Activated CD4-positive, CD25-positive, alpha-beta regulatory T cell treated with anti-CD3 and anti-CD28 coated beads, Interleukin-2, amount 50 U/mL, for 16 hours (primary cell): ENCODE measurements at places on chromosomes 2 and 18.
A peak's percentile ranks its signal among the peaks of the same experiment; 100 is the strongest.

DNA sequence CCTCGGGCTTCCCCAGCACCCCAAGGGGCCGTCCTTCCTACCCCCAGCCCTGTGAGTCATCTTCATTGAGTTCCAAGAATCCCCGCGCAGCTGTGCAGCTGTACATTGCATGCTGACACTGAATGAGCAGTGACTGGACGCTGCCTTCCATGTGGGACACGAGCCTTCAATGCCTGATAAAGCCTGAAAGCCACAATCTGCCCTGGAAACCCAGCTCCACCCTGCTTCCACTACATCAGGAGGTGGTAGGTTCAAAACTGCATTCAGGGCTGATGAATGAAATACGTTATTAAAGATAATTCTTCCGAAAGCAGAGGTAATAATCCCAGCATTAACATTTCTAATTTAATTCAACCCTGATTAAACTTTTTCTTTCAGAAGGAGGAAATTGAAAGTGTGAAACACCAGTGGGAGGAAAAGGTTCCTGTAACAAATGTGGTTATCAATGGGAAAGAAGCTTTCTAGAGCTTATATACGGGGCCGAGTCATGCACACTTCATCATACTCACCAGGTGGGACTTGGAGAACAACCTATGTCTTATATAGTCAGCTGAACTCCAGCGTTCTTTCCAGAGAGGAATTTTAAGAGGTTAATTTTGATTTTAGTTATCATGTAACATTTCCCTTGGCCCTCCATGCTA is 360.1 kb downstream of the LPIN1 start:
- DNase-seq, result no peak

GRCh38 chr2:75284345-75284744 is 85.0 kb upstream of the TACR1 start:
- no peak for DNase-seq

- no peak for DNase-seq
These were observed 148.7 kb downstream of the LDLRAD4 start for GRCh38 chr18:13366962-13367892.

GRCh38 chr2:11500702-11501303 is 33.0 kb upstream of the GREB1 start:
- no peak for DNase-seq

GRCh38 chr2:63811063-63811462 is 30.6 kb upstream of the UGP2 start:
- DNase-seq, result no peak

GRCh38 chr2:212052412-212053159 is 486.0 kb downstream of the ERBB4 start:
- no peak for DNase-seq

DNA sequence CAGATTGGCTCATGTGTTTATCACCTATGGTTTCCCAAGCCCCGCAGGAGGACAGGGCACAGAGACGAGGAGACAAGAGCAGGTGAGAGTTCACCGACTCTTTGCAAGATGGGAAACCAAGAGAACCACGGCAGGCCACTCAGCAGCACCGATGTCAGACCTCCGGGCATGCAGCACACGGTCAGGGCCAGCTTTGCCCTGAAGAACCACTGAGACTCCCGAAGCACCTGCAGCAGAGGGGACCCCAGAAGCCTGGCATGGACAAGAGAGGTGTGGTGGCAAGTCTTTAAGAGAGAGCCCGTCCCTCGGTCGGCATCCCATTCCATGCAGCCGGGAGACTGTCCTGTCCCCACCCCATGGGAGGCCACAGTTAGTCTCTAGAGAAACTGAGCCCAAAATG is 36.6 kb upstream of the TAF1B start:
- DNase-seq, result no peak

DNA sequence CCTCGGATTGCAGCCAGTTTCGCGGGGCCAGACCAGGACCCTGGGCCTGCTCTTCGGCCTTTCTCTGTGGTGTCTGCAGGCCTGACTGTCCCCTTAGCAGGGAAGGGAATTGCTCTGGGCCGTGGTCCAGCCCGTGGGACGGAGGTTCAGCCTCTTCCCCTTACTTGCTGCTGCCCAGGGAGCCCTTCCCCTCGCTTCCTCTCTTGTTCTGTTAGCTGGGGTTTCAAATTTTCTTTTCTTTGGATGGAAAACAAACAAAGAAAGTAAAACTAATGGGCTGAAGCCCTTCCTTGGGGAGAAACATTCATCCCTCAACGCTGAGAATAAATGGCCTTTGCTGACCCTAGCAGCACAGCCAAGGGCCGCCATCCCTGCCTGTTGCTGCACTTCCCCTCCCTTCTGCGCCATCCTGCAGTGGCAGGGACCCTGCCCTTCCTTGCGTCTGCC is 52.4 kb downstream of the ASAP2 start:
- no peak for DNase-seq

DNA sequence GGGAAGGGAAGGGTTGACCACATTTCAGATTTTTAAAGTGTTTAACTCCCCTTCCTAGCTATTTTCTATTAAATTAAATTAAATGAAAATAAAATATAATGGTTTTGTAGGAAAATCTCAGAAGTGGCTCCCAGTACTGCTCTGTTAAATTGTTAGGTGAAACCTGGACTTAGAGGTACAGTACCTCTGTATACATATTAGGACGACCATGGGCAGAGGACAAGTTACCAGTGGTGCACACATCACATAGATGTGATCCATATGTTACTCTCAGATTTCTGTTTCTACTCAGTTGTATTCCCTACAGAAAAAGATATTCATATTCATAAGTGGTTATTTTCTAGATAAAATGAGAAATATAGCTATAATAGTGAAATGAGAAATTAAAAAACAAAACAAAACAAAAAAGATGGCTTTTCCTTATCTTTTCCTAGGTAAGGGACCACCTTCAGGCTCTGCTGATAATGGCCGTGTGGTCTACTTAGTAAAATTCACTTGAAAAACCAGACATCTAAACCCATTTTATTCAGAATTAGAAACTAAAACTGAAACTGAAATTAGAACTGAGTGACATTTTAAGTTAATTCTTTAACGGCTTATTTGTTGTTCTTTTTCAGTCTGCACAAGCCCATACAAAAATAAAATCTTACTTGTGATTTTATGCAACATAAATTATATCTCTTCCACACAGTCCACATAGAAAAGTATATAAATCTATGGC is 832.5 kb upstream of the CHAC2 start:
- DNase-seq, result no peak

DNA sequence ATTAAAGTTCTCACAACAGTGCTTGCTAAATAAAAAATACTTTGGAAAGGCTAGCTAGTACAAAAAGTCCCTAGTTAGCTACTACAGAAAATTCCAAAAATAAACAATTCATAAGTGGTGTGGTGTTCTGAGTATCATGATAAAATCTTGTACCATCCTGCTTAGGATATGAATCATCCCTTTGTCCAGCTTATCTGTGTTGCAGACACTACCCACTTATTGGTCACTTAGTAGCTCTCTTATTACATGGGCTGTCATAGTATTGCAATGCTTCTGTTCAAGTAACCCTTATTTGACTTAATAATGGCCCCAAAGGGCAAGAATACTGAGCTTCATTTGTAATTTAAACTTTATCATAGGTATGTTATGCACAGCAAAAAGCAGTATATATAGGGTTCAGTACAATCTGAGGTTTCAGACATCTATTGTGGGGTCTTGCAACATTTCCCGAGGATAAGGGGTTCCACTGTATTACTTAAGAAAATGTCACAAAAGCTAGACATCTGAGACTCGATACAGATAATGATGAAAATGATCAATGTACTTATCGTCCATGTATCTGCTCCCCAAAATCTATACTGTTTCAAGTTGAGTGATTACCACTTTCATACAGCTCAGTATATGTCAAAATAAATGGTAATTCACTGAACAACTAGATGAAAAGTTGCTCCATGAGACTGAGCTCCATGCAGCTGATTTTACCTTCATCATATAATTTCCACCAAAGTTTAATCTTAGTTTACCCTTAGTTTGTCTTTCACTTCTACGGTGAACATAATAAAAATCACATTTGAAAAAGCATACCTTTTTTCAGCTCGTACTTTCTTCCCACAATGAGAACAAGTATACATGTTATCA is 93.8 kb downstream of the C2orf74 start:
- no peak for DNase-seq

GRCh38 chr2:6072768-6073167 is 380.6 kb downstream of the SOX11 start:
- no peak for DNase-seq

DNA sequence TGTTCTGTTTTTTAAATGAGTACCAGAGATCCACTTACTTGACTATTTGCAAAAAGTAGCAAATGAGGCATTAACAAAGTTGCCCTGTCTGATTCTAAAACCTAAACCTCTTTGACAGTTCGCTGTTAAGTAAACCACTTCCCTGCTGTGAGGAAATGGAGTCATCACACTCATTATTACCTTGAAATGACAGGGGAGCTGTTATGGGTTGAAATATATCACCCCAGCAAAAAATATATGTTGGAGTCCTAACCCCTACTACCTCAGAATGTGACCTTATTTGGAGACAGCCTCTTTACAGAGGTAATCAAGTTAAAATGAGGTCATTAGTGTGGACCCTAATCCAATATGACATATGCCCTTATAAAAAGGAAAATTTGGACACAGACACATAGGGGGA is 36.1 kb downstream of the DHRS9 start:
- DNase-seq, result no peak

DNA sequence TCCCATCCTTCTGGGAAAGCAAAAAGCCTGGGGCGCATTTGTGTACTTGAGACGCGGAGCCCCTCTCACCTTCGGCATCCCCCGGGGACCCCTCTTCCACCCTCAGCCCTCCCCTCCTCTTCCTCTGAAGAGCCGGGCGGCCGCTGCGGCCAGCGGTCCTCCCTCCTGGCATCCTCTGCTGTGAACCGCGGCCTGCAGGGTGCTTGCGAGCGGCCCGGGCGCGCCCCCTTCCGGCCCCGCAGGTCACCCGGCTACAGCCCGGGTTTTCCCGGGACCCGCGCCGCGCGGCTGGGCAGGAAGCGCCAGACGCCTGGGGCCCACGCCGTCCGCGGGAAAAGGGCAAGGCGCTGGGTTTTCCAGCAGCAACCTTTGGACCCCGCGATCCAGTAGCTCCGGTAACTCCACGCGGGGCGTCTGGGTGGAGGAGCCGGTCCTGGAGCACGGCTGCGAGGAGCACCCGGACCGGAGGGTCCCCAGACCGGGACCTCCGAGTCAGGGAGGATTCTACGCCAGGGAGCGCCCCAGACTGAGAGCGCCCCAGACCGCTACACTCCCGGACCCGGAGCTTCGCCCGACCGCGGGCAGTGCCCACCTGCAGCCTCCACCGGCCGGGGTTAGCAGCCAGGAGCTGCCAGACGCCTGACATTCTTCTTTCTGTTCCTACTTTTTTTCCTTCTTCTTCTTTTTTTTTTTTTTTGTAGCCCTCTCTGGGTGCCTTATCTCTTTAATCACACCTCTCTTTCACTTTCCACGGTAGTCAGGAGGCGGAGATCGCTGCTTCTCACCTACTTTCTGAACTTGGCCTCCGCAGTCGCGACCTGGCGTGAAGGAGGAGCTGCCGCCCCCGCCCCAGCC is at the start of gene IL18R1:
Gene IL18R1, plus strand, starts transcription at position 271 of the 855 bp plus-strand sequence. CDS start 6,865 bp downstream, outside the sequence.
- DNase-seq, result peak; percentile 44

GRCh38 chr18:9536354-9537152 is 61.2 kb downstream of the RALBP1 start:
- DNase-seq, result no peak

DNA sequence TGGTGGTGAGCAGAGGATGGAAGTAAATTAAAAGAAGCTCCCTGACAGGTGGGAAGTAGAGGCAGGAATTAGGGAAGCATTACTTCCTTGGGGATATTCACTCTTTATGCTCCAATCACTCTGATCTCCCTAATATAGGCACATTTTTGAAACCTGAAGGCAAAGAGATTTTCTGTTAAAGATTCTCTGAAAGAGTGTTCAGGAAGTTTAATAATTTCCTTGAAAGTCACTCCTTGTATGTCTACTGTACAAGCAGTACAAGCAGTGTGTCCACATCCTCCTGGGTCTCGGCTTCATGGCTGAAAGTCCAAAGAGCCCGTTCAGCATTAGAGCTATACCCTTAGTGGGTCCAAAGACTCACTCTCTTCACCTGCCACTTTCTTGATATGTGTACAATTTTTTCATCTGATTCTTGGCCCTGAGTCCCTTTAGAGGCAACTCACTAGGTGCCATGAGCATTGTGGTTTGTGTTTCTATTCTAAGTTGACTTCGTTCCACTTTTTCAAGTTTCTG is 60.2 kb downstream of the AAK1 start:
- no peak for DNase-seq

GRCh38 chr2:48471048-48471474 is 58.9 kb upstream of the STON1 start:
- DNase-seq, result no peak

DNA sequence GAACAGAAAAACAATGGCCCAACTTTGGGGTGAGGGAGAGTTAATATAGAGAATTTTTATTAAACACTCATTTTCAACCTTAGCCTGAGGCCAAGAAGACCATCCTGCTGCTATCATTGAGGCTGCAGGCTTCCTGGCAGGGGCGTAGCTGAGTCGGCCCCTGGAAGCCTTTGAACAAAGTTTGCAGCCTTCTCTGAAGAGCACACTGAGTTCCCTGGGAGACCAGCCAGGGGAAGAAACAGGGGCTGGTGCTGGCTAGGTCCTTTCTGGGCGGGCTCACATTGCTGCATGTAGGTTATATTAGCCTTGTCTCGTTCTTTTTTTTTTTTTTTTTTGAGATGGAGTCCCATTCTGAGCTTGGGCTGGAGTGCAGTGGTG is 126.8 kb upstream of the HS6ST1 start:
- no peak for DNase-seq

DNA sequence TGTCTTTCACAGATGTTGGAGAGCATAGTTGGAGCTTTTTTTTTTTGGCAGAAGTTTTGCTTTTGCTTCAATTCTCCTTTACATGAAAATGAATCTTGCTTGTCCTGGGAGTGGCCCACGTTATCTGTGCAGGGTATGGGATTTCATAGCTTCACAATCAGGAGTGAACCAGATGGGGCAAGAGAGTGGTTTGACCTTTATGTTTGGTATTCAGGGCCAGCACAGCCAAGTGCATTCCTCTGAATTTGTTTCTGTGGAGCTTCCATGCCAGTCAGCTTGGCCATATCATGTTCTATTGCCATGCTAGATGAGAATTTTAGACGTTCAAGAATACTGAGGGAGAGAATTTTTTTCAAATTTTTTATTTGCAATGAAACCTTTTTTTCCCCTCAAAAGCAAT is 116.6 kb downstream of the PRPF40A start:
- DNase-seq, result no peak

- no peak for DNase-seq
These were observed 61.9 kb upstream of the CABYR start for GRCh38 chr18:24076950-24077349.

DNA sequence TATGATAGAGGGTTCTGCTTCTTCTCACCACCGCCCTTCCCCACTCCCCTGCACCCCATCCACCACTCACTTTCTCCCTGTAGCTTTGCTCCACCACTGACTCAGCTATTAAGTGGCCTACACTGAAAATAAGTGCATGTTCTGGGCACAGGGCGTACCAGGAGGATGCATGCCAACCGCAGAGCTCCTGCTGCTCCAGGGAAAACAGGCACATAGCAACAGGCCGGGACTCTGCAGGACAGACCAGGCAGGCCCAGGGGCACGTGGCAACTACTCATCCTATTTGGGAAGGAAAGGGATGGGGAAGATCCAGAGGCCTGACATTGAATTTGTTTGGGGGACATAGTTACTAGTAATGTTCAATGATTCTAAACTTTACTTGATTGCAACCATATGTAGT is 28.4 kb downstream of the ARL4C start:
- DNase-seq, result no peak
